ENCODE measurements at places on chromosomes 11 and 22.

DNA sequence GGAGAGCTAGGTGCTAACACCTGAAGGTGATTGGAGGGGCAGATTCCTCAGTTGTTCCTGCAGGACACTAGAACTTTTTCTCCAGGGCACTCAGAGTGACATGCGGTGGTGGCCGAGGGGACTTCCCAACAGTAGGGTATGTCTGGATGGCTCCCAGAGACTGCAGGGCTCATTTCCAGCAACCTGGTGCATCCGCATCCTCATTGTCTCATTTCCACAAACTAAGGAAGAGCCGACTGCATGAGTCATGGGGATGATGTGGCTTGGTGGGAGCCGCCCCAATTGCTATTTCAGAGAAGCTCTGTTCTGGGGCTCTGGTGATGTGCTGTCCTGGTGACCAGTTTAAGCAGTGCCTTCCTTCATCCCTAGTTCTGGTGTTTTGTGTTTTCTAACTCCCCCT is 2.8 kb upstream of the ROBO4 start:
- no peak for DNase-seq

DNA sequence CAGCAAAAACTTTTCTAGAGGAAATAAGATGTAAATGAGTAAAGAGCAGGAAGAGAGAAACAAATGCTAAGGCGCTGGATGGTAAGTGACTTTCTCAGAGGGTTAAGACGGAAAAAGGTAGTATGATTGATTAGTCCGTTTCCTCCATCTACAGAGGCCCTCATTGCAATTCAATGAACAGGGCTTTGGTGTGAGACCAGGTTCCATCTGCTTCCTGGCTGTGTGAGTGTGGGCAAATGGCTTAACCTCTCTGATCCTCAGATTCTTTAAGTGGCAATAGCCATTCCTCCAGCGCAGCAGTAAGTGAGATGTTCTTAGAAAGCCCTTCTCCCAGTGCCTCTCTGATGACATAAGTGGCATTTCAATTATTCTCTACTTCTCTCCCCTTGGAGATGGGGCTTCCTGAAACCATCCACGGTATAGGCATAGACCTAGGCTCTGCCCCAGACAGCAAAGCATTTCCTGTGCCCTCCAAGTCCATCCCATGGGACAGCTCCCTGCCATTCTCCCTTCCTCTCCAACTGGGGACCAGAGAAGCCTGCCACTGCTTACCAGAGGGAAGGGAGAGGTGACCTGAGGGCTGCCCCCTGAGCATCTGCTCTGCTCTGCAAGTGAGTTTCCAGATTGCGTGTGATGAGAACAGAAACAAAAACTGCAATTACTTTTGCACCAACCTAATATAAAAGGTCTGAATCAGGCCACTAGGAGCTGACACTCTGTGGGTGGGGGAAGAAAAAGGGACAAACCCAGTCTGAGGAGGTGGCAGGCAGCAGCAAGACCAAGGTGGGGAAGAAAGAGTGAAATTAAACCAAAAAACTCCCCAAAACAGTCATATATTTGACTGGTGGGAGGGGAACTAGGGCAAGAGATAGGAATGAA is 12.7 kb upstream of the CD44 start:
- DNase-seq = peak; percentile 69

DNA sequence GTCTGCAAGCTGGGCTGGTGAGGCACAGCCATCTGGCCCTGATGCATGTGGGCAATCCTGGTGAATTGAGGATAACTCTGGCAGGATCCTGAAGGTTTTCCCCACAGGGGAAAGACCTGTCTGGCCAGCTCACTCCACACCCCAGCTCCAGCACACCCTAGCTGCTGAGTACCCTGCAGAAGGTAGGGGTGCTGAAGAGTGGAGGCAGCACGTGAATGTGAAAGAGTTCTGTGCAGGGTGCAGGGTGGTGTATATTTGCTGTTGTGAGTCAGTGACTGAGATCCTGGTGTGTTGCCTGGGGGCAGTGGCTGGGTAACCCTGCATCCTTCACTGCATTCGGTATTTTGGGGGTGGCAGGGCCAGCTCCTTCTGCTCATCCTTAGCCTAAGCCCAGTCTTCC is 22.4 kb downstream of the DGAT2 start:
- DNase-seq = no peak

DNA sequence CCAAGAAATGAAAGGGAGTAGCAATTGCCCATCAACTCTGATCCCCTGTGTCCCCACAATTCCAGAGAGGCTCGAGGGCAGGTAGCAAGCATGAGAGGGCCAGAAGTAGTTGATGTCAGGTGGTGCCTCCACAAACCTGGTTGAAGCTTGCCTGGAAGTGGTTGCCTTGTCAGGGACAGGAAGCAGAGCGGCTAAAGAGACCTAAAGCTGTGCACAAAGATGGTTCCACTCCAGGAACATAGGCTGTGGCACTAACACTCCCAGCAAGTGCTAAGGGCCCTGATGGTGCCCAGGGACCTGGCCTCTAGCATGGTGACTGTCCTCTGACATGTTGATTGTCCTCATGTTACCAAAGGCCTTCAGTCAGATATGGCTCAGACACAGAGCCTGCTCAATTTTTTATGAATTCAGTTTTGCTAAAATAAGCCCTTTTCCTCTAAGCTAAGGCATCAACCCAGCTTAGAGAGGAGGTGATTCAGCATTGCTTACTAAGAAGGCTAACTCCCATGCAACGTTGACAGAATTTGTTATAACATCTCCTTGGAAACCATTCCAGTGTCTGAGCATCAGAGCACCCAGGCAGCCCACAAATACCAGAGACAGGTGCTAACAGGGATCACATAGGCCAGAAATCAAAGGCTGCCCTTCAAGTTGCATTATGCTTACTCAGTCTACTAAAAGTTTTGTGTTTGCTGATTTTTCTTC is 196.3 kb upstream of the ARHGAP20 start:
- DNase-seq = no peak

GRCh38 chr22:23219822-23220484 is 39.6 kb downstream of the BCR start:
- DNase-seq = peak; percentile 45

GRCh38 chr11:72418834-72419560 is 15.3 kb downstream of the CLPB start:
- DNase-seq = no peak

- DNase-seq = no peak
Measured at GRCh38 chr11:33723238-33723881, 12.9 kb downstream of the CD59 start.

- DNase-seq = peak; percentile 16
Measured at GRCh38 chr11:73578592-73579185, 19.2 kb downstream of the FAM168A start.

DNA sequence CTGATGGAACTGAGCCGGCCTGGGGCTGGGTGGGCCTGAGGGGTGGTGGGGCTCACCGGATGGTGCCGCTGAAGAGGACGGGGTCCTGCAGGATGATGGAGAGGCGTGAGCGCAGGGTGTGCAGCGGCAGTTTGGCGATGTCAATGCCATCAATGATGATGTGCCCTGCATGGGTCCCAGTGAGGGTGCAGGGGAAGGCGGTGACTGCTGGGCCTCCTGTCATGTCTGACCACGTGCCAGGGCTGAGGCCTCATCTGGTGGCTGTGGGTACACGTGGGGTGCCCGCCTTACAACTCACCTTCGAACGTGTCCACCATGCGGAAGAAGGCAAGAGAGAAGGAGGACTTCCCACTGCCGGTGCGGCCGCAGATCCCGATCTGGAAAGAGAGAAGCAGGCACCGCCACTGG is 7.1 kb upstream of the KCNJ11 start:
- DNase-seq = no peak

GRCh38 chr11:40274017-40274416 is 1185.4 kb downstream of the LRRC4C start:
- DNase-seq = no peak

GRCh38 chr11:116808262-116809175 is 14.6 kb downstream of the APOA4 start:
- no peak for DNase-seq

DNA sequence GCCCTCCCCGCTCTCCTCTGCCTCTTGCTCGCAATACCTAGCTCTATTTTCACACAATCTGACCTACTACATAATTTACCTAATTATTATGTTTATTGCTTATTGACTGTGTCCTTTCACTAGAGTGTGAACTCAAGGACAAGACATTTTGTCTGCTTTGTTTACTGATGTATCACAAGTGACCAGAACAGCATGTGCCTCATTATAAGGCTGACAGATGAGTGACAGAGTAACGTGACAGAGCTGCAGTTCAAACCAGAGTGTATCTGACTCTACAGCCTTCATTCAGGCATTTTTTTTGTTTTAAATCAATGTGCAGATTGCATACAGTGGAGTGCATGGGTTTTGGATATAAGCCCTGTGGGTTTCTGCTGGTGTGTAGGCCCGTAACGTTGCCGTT is 82.0 kb upstream of the RAB1B start:
- no peak for DNase-seq

DNA sequence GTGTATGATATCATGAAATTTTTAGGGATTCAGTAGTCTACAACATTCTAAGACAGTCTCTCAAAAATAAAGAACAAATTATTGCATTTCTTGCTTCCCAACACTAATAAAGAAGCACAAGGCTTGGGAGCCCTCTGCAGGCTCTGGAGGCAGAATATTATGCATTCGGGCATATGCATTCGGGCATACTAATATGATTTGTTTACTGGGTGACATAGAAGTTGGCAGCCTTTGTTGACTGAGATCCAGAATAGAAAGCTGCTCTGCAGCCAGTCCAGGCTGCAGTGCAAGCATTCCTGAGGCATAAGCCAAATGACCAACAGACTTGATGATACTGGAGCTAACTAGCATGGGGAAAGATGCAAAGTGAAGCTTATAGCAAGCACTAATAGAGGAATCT is 945.5 kb downstream of the OPCML start:
- no peak for DNase-seq

- DNase-seq = no peak
Measured at GRCh38 chr11:61132646-61133045, 28.6 kb downstream of the VPS37C start.

- no peak for DNase-seq
Measured at GRCh38 chr11:35539781-35540281, 14.4 kb upstream of the PAMR1 start.

DNA sequence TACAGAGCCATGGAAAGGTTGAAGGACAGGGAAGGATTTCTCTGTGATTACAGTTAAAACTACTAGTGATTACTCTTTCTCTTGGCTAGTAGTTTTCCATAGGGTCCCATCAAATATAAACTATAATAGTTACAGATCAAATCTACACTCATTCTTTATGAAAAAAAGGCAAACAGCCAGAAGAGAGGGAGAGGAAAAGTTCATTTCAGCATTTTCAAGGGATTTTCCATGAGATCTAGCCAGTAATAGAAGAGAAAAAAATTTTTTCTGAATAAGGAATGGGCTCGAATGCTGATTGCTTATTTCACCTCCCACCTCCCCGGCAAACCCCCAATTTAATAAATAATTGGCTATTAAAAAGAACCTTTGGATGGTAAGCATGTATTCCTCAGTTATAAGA is 74.8 kb upstream of the BLID start:
- no peak for DNase-seq
